ENCODE measurements at places on chromosomes 13 and 19. TPM values are rescaled to one million over a fixed set of nuclear protein-coding genes. Genes with fewer than 3 reads are reported as not detected.

DNA sequence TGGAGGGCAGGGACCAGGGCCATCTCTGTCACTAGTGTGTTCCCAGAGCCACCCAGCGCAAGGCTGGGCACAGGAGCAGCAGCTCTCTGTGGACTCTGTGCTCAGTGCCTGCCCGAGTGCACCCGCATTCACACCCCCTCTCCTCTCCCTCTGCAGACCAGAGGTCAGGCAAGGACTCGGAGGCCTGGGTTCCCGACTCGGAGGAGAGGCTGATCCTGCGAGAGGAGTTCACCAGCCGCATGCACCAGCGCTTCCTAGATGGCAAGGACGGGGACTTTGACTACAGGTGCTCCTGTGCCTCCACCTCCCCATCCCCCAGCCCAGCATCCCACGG, 10.2 kb downstream of the CCDC97 start:
- DNase-seq = no peak

The SIGLEC5 gene
- not detected for total RNA-seq

DNA sequence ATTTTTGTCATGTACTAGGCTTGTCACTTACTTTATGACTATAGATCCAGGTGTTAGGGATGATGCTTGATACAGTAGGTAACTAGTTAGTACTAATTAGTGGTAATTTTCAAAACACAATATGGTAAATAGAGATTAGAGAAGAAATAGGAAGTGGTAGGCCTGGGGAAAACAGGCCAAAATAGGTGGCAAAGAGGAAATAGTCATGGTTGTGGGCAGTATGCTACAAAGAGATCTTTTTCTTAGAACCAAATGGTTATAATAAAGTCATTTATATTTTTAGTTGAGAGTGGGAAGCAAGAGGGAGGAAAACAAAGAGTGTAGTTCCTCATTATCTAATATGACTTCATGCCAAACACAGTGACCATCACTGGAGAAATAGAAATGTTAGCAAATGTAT, 9.1 kb upstream of the VWA8 start:
- DNase-seq = no peak

GRCh38 chr13:94209117-94209516, 270.4 kb downstream of the DCT start:
- no peak for DNase-seq

The C19orf85 gene
- not detected for total RNA-seq

The CCDC169 gene
- 1.5 TPM for total RNA-seq

- no peak for DNase-seq
Observed at GRCh38 chr19:22605275-22606211, 28.6 kb upstream of the ZNF492 start.

The PGLYRP1 gene
- not detected for total RNA-seq

- no peak for DNase-seq
Observed at GRCh38 chr19:1780272-1780958, 27.1 kb downstream of the ONECUT3 start.

- DNase-seq = no peak
Observed at GRCh38 chr13:35345992-35346391, 130.5 kb downstream of the MAB21L1 start.

The PRODH2 gene
- total RNA-seq = not detected

The PRR20E gene
- not detected for total RNA-seq

GRCh38 chr19:33722456-33723239, 74.0 kb upstream of the KCTD15 start:
- DNase-seq = no peak
